Motor neuron (in vitro differentiated cells): ENCODE measurements at places on chromosomes 3 and 15. TPM values are rescaled to one million over a fixed set of nuclear protein-coding genes. Genes with fewer than 3 reads are reported as not detected.

GRCh38 chr3:144351011-144351410, 379.4 kb downstream of the DIPK2A start:
- no peak for ATAC-seq

DNA sequence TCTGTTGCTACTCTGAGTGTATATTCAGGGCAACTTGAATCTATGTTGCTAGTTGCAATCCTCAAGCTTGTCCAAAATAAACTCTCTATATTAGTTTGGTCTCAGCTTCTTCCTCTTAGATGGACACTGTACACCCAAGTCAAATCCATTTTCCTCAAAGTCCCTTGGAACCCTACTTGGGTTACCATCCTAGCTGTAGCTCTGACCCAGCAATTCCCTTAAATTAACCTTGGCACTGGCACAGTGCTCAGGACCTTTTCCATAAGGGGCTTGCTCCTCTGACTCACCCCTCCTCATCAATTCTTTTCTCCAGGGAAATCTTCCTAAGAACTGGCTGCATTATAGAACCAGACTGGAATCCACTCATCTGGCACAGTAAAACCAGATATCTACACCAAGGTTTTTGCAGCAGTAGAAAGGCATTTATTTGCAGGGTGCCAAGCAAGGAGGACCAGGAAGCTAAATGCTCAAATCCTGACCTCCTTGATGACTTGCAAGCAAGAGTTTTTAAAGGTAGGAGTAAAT, 44.9 kb upstream of the B3GALNT1 start:
- no peak for ATAC-seq

DNA sequence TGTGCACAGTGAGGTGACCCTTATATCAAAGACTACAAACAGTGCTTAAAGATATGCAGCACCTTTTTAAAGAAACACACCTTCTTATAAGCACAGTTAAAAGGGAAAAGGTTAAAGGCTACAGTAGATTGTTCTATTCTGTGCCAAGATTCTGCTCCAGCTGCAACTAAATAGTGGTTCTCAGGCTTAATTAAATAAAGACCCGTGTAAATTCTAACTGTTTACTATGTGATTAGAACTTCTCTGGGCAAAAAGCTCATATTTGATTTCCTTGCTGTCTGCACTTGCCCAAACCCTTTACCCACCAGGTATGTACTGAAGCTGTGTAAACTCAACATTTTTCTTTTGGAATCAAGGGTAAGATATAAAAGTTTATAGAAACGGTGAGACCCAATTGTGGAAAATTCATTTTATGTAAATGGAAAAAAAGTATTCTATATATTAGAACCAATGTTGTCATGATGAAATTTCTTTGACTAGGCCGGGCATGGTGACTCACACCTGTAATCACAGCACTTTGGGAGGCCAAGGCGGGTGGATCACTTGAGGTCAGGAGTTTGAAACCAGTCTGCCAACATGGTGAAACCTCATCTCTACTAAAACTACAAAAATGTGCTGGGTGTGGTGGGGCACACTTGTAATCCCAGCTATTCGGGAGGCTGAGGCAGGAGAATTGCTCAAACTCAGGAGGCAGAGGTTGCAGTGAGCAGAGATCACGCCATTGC, 230.6 kb downstream of the MECOM start:
- ATAC-seq, result no peak

- no peak for ATAC-seq
Measured at GRCh38 chr3:54841471-54841870, 86.4 kb downstream of the LRTM1 start.

DNA sequence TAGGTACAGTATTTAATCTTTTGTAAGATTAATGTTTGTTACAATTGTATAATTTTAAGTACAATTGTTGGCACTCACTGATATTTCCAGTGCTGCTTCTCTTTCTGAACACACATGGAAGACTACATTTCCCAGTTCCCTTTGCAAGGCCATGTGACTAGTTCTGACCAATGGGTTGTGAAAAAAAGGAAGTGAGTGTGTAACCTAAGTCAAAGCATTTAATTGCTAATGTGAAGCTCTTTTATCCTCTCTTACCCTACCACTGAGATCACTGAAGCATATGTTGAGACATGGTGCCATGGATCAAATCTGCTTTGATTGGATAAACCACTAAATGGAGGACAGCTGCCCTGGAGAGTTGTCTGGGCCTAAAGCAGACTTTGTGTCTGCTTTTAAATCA, 83.9 kb upstream of the PLXND1 start:
- peak; percentile 54 for ATAC-seq

- no peak for ATAC-seq
Measured at GRCh38 chr3:142127941-142128658, 21.2 kb downstream of the TFDP2 start.

- peak; percentile 83 for ATAC-seq
Measured at GRCh38 chr3:145294572-145294971, 866.4 kb downstream of the PLOD2 start.

GRCh38 chr15:74584779-74585178, 30.9 kb upstream of the CLK3 start:
- ATAC-seq, result no peak

BMF gene
- total RNA-seq, result 8.5 and 9.6 TPM in 2 replicates

AADACL2 gene
- total RNA-seq, result 0.14 TPM in 1 of 2 replicates, not detected in the other

TRPM1 gene
- 0.05 and 0.14 TPM in 2 replicates for total RNA-seq

P2RY1 gene
- total RNA-seq, result 1.4 and 2.7 TPM in 2 replicates

GNB4 gene
- 12.6 and 13.9 TPM in 2 replicates for total RNA-seq
